ENCODE measurements at places on chromosomes 5 and 9.

GRCh38 chr5:145811834-145812625 is 23.1 kb downstream of the PRELID2 start:
- DNase-seq, result peak; percentile 61

- no peak for DNase-seq
Observed at GRCh38 chr9:27528886-27529315, 713 bp downstream of the MOB3B start.

DNA sequence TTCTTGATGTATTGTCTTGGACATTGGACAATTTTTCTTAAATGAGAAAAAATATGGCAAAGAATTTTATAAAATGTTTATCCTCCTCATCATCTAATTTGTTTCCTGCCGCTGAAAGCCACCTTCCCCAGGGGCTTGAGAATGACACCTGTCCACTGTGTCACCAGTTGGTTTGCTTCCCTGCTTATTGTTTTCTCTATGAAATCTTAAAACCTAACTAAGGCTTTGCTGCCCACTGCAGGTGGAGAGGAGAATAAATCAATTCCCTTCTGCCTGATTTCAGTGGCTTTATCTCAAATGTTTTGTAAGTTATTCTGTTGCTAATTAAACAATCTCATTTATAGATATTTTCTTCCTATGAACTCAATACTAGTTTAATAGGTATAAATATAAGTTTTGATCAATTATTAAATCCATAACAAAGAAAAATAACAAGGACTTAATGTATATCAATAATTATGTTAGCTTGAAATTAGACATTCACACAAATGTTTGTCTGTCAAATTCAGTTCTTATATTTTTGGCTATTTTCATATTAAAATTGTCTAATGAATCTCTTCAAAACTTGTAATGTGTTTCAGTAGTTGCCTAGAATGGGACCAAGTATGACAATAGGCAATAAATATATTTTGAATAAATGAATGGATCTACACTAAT is 822.5 kb downstream of the PTPRD start:
- DNase-seq, result no peak

GRCh38 chr5:96772542-96772941 is 35.2 kb downstream of the ERAP1 start:
- no peak for DNase-seq

DNA sequence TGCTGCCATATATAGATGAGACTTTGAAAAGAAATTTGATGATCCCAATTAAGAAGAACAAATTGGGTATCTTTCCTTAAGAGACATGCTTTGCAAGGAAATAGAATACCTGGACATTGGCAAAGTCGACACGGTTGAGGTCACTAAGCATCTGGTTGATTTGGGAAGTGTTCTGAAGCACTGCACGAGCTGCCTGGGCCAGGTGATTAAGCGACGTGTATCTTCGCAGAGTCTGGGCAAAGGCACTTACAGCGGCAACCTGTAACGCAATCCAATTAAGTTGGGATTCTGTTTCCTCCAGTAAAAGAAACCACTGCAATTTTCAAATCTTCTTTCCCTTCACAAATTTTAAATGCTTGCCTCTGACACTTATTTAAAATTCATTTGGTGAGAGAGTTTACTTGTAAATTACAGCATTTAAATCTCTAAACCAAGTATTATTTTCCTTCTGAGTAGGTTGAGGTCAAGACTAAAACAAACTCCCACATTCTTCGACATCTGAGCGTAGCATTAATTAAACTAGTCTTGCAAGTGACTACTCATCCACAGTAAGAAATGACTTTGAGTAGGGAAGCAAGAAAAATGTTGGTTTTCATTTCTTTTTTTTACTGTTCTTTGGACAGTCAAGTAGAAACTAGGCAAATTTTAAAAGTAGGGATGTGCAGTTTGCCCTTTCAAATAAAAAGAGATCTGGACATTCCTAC is 262.8 kb downstream of the RFX3 start:
- no peak for DNase-seq

DNA sequence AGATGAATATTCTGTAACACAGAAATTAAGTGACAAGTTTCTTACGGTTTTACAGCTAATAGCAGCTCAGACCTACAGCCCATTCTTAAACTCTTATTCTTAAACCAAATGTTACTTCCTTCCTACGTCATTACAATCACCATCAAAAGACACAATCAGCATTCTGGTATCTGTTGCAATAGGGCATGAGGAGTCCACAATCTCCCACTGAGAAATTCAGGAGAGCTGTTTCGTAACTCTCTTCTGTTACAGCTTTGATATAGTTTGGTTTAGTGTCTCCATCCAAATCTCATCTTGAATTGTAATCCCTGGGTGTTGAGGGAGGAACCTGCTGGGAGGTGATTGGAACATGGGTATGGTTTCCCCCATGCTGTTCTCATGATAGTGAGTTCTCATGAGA is 163.4 kb downstream of the GAS1 start:
- peak; percentile 89 for DNase-seq

DNA sequence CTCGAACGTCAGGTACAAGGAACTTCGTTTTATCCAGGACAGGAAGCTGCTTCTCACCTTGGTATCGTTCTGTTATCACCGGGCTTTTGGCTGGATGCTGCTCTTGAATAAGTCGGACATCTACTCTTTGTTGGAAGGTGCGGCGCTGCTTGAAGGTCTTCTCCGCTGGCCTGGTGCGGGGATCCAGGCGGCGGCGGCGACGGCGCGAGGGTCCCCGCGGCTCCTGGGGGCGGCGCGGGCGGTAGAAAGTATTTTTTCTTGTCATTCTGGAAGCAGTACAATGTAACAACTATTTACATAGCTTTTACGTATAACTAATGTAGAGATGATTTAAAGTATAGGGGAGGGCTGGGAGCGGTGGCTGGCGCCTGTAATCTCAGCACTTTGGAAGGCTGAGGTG is 52.3 kb downstream of the ACER2 start:
- DNase-seq, result no peak

DNA sequence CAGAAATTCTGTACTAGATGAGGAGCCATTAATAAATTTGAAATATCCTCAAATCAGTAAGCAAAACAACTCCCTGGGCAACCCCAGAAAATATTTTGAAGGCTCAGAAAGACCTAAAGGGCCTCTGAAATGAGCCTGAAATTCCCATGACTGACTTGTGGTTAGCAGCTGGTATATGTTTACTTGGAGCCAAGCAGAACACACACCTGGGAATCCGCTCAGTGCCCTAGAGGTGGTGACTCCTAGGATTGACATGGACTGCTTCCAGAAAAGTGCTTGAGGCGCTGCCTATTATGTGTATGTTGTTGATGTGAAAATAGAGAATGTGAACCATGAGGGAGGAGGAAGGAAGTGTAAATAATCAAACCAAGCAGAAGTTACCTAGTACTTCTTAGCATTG is 14.7 kb downstream of the RFK start:
- no peak for DNase-seq

- DNase-seq, result no peak
Observed at GRCh38 chr5:139904566-139904815, 108.9 kb downstream of the PSD2 start.

- no peak for DNase-seq
Observed at GRCh38 chr5:94103514-94104245, 362.3 kb upstream of the POU5F2 start.

Data from AG10803 (cell line).